ENCODE measurements at places on chromosomes 7 and 10.

DNA sequence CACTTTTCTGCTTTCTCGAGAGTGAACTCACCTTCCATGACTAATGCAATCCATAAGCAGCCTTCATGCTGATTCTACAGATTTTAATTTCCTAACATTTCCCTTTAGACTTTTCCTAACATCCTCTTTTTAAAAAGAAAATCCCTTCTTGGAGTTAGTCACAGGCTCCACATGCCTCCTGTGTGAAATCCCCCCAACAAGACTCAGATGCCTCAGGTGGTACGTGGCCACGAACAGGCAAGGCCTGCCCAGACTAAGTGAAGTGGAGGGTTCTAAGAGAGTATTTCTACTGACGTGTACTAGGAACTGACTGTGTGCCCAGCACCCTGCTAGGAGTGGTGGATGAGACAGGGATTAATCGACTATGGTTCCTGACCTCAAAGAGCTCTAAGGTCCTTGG lies 125.9 kb upstream of the HPS1 start:
- no peak for DNase-seq

- no peak for DNase-seq
These were observed 341 bp downstream of the GOT1 start for GRCh38 chr10:99430116-99430450.

GRCh38 chr10:42962110-42962901 lies 114.6 kb upstream of the RET start:
- peak; percentile 29 for DNase-seq

GRCh38 chr10:79418274-79418673 lies 27.1 kb downstream of the ZCCHC24 start:
- DNase-seq, result no peak

DNA sequence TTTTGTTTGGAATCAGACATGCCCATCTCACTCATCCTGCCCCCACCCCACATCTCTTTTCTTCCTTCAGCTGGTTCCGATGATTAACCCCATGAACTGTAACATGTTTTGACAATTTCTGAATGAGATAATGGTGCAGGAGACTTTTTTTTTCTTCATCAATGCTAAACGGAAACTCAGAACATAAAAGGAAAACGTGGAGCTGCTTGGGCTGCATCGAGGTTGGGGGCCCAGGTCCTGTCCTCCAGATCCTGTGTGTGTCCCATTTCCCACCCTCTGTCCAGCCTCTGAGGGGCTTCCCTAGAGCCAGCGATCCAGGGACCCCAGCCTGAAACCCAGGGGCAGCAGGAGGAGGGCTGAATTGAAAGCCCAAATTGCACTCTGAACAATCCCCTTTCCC lies 263.8 kb upstream of the GRB10 start:
- peak; percentile 82 for DNase-seq

- no peak for DNase-seq
These were observed 136.8 kb downstream of the C10orf105 start for GRCh38 chr10:71582506-71583475.

GRCh38 chr7:30396389-30396788 lies 82.2 kb downstream of the NOD1 start:
- no peak for DNase-seq

- DNase-seq, result no peak
These were observed 47.8 kb downstream of the IKZF1 start for GRCh38 chr7:50352282-50352681.

DNA sequence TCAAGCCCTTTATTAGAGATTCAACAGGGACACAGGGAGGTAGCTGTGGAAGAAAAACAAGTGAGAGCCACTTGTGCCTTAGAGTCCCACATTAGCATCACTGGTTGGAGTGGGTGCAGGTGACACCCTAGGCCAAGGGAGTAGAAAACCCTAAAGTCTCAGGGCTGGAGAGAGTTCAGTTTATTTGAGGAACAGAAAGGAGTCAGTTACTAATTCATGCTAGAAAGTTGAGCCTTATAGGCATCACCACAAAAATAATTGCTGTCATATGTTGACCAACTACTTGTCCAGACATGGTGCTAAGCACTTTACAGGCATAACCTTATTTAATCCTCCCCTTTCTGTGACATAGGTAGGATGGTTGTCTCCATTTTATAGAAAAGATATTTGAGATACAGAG lies 20.9 kb upstream of the ACSL5 start:
- no peak for DNase-seq

DNA sequence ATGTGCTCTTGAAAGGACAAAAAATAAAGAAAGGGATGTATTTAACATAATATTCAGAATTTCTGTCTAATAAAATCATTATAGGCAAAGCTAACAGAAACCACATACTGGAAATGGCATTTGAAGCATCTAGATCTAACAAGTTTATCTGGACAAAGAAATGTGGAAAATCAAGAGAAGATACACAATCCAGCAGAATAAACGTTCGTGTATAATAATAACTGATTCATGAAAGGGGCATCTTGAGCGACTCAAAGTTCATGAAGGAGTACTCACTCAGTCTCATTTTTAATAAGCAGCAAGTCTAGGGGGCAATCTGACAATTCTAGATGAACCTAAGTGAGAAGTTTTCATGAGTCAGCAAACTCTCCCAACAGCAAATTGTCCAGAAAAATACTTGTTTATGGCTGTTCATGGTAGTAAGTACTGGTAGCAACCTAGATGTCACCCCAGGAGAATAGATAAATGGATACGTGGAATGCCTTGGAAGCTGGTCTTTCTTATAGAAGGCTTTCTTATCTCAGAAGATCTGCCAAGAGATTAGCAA lies 541.8 kb downstream of the INHBA start:
- no peak for DNase-seq

DNA sequence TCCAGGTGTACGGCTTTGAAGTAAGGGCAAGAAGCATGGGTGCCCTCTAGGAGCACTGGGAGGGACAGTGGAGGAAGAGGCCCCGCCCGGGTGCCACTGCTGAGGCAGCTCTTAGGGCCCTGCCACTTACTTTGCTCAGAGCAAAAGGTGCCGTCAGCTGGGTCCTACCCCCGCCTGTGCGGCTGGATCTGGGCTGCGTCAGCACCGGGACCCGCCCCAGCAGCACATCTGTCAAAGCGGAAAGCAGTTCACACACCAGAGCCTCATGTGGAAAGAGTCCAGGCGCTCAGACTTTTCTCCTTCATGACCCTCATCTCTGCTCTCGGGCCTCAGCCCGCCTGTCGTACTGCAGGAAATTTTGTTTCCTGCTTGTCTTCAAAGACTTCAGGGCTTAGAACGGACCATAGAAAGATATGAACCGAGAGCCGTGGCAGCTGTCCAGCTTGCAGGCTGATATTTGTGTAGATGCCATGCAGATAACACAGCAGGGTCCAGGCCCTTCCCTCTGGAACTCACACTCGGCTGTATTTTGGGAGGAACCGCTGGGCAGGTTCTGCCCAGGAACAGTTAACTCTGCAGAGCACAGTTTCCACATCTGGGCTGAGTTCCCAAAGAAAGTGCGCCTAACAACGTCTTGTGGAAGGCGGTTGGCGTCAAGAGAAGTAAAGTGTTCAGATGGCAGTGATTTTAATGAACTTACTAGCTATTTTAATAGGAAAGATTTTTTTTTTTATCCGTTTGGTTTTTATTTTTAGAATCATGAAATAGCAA lies 44.3 kb upstream of the PRKAR1B start:
- no peak for DNase-seq

GRCh38 chr7:157775560-157776332 lies 438.9 kb downstream of the DNAJB6 start:
- DNase-seq, result no peak

- peak; percentile 14 for DNase-seq
These were observed 3.4 kb upstream of the GAL3ST4 start for GRCh38 chr7:100171840-100172239.

- no peak for DNase-seq
These were observed 50.6 kb upstream of the CELF2 start for GRCh38 chr10:10967029-10967428.

DNA sequence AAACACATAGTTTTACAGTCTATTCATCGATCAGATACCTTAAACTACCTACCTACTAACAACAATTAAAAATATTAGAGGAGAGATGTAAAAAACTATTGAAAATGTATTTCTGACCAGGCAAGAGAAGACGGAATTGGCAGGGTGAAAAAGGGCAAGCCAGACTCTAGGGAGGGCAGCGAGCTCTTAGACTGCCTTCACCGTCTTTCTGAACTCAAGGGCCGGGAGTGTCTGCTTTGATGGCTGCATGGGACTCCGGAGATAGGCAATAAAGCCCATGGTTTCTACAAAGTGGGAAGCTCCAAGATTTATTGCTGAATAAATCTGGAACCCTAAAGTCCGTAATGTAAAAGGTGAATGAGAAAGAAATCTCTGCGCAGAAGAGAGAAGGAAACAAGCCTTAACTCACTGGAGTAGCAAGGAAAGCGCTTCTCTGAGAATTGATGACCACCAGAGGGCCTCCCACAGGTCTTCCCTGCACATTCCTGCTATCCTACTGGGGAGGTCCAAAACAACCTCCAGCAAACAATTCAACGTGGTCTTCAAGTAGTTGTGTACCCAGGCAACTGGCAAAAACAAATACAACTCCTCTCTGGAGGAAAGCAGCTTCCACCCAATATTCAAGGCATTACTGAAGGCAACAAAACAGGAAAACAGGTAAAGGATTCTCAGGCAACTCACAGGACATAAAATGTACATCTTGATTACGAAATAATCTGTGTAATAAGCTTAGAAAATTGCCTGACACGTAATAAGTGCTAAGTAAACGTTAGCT lies 181.3 kb downstream of the SDK1 start:
- peak; percentile 67 for DNase-seq

Data from retina (tissue), 1 donor.